A549 treated with RU486 at 1 μM for 4 hours (cell line): ENCODE measurements at places on chromosomes 2 and 18. TPM values are rescaled to one million over a fixed set of nuclear protein-coding genes. Genes with fewer than 3 reads are reported as not detected.

ABCG8 gene
- total RNA-seq, result not detected in 5 replicates

SYT4 gene
- not detected in 5 replicates for total RNA-seq

TNFRSF11A gene
- 6.5 to 10.2 TPM (median 8.6 TPM) in 5 replicates for total RNA-seq

CRIM1 gene
- total RNA-seq, result 104 to 157 TPM (median 143 TPM) in 5 replicates

DIS3L2 gene
- total RNA-seq, result 10.4 to 14.0 TPM (median 11.6 TPM) in 5 replicates

ANKRD53 gene
- total RNA-seq, result not detected in 5 replicates

TNP1 gene
- not detected in 5 replicates for total RNA-seq

MAPK4 gene
- 0.08 to 0.16 TPM (median 0.13 TPM) in 4 of 5 replicates, not detected in the other for total RNA-seq

ASB18 gene
- not detected in 5 replicates for total RNA-seq

CXCR1 gene
- total RNA-seq, result not detected in 5 replicates

SERPINB10 gene
- not detected in 5 replicates for total RNA-seq

DLGAP1 gene
- 0.03 to 0.10 TPM in 2 of 5 replicates, not detected in the others for total RNA-seq

SLC38A11 gene
- total RNA-seq, result not detected in 5 replicates

LOXHD1 gene
- not detected in 5 replicates for total RNA-seq

ADAM23 gene
- 8.5 to 11.2 TPM (median 9.6 TPM) in 5 replicates for total RNA-seq

MTCL1 gene
- 50.9 to 71.6 TPM (median 65.9 TPM) in 5 replicates for total RNA-seq

ALK gene
- not detected in 5 replicates for total RNA-seq

LRATD1 gene
- total RNA-seq, result 0.06 to 0.07 TPM in 2 of 5 replicates, not detected in the others

CDK15 gene
- not detected in 5 replicates for total RNA-seq
